ENCODE measurements at places on chromosomes 5 and 9.

- no peak for DNase-seq
Measured at GRCh38 chr5:84382363-84383295, 2.1 kb downstream of the EDIL3 start.

GRCh38 chr5:91311697-91312501, 71.2 kb downstream of the ARRDC3 start:
- no peak for DNase-seq

- DNase-seq = no peak
Measured at GRCh38 chr5:15026011-15026893, 154.7 kb upstream of the ANKH start.

DNA sequence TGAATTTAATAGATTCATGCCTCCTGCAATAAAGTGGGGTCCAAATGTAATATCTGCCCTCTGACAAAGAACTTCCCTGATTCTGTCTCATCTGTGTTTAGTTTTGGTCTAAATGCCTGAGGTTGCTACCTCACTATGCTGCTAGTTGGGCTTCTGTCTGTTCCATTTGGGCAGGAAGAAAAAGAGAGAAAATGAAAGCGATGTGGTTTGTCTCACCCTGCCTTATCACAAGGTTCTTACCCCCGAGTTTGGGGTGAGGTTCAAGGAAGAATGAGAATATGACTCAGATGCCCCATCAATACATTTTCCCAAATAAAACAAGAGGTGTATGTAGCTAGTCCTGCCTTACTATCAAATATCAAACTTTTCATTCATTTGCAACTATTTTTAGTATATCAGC, 132.1 kb upstream of the MTAP start:
- DNase-seq = no peak

- no peak for DNase-seq
Measured at GRCh38 chr5:1769752-1770442, 29.7 kb downstream of the MRPL36 start.

DNA sequence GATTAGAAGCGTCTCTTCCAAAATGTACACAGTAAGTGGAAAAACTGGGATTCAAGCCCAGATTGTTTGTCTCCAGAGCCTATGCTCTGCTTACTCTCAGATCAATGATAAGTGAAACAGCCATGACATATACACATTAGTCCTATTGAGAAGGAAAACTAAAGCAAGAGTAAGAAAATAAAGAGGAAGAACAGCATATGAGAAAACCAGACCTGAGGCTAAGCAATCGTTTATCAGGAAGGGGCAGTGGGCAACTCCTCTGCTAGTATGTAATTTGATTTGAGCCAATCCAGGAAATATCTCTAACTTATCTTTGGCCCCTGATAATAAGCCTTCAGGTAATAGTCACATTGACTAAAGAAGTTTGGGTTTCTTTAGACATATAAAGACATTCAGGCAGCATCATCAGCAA, 789.9 kb upstream of the C9orf72 start:
- DNase-seq = no peak

DNA sequence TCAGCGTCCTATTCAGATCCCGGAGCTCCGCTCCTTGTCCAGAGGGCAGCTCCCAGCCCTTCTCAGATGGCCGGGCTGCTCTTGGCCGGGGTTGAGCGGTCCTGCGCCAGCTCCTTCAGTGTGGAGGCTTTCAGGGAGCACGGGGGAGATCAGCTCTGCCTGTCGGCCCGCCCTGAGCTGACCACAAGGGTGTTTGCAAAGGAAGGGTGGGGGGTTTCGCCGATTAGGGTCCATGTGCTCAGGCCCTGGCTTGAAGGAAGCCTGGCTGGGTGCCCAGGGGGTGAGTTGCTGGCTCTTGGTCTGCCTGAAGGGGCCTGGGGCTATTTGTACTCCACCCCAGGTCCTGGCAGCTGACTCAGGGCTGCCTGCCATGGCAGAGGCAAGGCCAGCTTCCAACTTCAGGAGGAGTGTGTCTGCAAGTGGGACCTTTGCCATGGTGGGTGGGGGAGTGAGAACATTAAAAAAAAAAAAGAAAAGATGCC, 250.1 kb upstream of the KLF4 start:
- no peak for DNase-seq

DNA sequence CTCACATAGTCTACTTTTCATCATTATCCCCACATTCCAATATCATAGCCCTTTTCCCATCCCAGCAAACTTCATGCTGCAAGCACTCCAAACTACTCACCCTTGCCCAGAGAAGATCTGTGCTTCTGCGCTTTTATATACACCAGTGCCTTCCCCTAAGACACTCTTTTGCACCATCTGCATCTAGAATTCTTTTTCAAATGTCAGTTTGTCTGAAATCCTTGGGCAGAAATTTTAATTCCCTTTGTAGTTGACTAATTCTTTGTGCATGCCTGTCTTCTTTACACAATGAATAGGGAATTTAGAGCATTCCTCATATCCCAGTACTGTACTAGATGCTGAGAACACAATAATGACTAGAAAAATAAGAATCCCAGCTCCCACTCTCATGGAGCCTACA, 298.9 kb downstream of the KCNN2 start:
- DNase-seq = no peak

GRCh38 chr9:115162946-115163345, 45.0 kb upstream of the TNC start:
- no peak for DNase-seq

All from NCI-H187 treated with DMSO at 0.1 percent for 48 hours (cell line).